ENCODE measurements at places on chromosomes 3 and 15. TPM values are rescaled to one million over a fixed set of nuclear protein-coding genes. Genes with fewer than 3 reads are reported as not detected.

- no peaks in the 10 kb centered on the region for H3K4me1 ChIP-seq
- H3K27ac ChIP-seq, result no peak overlapping the region
- H3K27me3 ChIP-seq, result no peaks in the 10 kb centered on the region
- H3K36me3 ChIP-seq, result no peaks in the 10 kb centered on the region
- H3K4me3 ChIP-seq, result no peak overlapping the region
Observed at GRCh38 chr3:113297287-113297686, 85.9 kb downstream of the BOC start.

GRCh38 chr15:52097180-52097579, 15.4 kb downstream of the BCL2L10 start:
- no peak overlapping the region for H3K27ac ChIP-seq
- DNase-seq, result no peak
- H3K36me3 ChIP-seq, result no peaks in the 10 kb centered on the region
- no peaks in the 10 kb centered on the region for H3K27me3 ChIP-seq
- no peak overlapping the region for H3K4me3 ChIP-seq
- peaks cover 18% of the 10 kb centered on the region for H3K4me1 ChIP-seq

GRCh38 chr3:175193815-175194518, 334.8 kb downstream of the NAALADL2 start:
- no peaks in the 10 kb centered on the region for H3K36me3 ChIP-seq
- H3K4me3 ChIP-seq, result no peak overlapping the region
- no peak for DNase-seq
- peaks cover 21% of the 10 kb centered on the region for H3K4me1 ChIP-seq
- no peaks in the 10 kb centered on the region for H3K27me3 ChIP-seq
- H3K27ac ChIP-seq, result no peak overlapping the region

DNA sequence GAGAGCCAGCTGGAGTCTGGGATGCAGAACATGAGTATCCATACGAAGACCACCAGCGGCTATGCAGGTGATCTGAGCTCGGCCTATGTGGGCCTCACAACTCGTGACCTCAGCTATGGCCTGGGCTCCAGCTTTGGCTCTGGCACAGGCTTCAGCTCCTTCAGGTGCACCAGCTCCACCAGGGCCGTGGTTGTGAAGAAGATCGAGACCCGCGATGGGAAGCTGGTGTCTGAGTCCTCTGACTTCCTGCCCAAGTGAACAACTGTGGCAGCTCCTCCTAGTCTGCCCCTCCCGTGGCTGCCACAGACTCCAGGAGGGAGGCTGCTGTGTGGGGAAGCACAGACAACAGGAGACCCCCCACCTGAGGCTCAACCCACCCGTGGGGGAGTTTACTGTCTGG, 3.6 kb upstream of the KPNA4 start:
- H3K27ac ChIP-seq, result no peak overlapping the region
- DNase-seq, result no peak
- peaks cover 3% of the 10 kb centered on the region for H3K4me1 ChIP-seq
- H3K36me3 ChIP-seq, result no peaks in the 10 kb centered on the region
- H3K4me3 ChIP-seq, result no peak overlapping the region

The PXK gene
- total RNA-seq, result 34.2 TPM

DNA sequence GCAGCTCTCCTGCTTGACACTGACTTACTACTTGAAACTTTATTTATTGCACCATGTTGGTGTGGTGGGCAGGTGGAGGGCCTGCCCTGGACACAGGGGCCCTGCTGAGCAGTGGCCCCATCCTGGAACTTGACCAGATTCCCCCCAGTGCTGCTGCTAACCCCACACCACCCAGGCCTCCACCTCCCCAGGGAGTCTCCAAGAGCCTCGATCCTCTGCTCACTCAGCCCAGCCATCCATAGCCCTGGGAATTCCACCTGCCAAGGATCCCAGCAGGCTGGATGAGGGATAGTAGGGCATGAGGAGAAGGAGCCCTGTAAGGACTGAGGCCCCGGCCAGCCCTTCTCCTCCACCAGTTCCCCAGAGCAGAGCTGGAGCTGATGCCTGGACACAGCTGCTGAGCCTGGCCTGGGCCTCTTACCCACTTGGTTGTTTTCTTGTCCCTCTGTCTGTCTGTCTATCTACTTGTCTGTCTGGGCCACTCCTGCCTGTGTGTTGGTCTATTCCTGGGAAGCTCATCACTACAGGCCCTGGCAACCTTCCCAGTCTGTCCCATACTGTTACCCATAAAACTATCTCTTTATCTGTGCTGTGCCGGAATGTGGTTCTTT, 2.8 kb downstream of the CHAC1 start:
- H3K36me3 ChIP-seq, result no peaks in the 10 kb centered on the region
- no peak overlapping the region for H3K4me3 ChIP-seq
- peak overlapping the region; percentile 91 for H3K27ac ChIP-seq

DNA sequence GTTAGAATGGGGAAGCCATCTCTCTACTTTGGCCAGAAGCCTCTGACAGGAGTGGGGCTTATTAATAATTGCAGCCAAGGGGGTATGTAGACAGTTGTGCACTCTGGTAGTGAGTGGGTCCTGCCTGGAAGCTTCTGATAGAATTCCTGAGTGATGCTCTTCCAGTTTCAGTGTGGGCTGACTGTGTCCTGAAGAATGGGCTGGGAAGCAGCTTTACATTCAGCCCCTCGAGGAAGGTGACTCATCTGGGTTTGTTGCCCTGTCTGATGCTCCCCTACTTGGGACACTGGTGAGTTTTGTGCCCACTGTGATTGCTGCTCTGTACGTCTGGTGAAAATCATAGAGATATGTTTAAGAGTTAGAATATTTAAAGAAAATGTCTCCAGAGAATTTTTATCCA, 444.7 kb upstream of the RBMS3 start:
- H3K4me3 ChIP-seq, result peak overlapping the region; percentile 63
- H3K4me1 ChIP-seq, result no peaks in the 10 kb centered on the region
- H3K27me3 ChIP-seq, result no peaks in the 10 kb centered on the region

DNA sequence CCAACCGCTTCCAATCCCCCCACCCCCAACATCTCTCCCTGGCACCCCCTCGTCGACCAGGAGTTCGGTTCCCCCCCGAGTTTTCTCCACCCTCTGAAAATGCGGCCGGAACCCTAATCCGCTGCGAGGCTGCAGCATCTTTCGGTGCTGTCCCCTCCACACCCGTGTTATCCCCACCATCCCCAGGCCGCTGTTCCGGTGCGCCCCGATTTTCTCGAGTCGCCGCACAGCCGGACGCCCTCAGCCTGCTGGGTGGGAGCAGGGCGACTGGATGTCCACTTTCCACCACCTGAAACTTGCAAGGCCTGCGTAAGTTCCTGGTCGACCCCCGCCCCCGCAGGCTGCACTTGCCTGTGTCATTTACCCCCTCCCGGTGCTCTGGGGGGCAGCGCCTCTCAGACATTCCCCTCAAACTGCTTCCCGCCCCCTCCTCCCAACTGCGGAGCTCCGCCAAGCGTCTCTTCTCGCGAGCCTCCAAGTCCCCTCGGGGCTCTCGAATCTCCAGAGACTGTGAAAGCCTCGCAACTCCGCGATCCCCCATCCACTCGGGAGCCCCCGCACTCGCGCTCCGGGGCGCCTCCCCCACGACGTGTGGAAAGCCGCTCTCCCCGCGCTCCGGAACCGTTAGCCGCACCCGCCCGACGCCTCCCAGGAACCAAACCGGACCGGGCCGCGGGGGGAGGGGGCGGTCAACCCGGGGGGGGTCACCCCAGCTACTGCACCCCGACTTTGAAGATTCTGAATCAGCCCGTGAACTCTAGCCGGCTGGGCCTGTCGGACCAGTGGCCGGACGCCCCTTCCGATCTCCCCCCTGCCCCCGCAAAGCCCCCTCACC, 566 bp downstream of the ETV5 start:
- DNase-seq, result no peak
- no peaks in the 10 kb centered on the region for H3K27me3 ChIP-seq
- peak overlapping the region; percentile 93 for H3K4me3 ChIP-seq
- H3K27ac ChIP-seq, result peak overlapping the region; percentile 77
- peaks cover 7% of the 10 kb centered on the region for H3K4me1 ChIP-seq

The TCF12 gene
- 107 TPM for total RNA-seq

The DAPK2 gene
- total RNA-seq, result 6.1 TPM

DNA sequence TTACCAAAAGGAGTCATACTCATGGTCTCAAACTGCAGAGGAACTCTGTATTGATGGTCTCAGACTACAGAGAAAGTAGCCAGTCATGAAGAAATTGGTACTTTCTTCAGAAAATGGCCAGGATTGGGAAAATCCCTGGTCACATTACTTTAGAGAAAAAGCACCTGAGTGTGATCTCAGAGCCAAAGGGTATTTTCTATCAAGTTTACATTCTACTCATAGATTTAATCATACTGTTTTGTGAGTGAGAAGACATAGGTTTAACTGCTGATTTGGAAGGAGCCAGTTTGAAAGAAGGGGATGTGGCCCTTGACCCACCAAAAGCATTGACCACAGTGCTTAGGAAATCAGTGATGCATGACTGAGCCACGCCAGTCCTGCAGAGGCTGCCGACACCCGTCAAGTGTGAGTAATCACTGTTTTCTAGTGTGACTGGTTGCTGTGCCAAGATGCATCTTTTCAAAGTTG, 203.6 kb downstream of the AKAP13 start:
- DNase-seq, result no peak
- no peaks in the 10 kb centered on the region for H3K27me3 ChIP-seq
- no peaks in the 10 kb centered on the region for H3K36me3 ChIP-seq
- peak overlapping the region; percentile 68 for H3K4me3 ChIP-seq

GRCh38 chr15:90234096-90234988, at the start of gene GDPGP1:
TSS of gene GDPGP1 (plus strand) at chr15:90234209. CDS start at chr15:90240909, 6,700 bp downstream.
- H3K4me3 ChIP-seq, result peak within 1 kb of the TSS; percentile 86
- DNase-seq, result no peak
- H3K36me3 ChIP-seq, result peaks cover 8% of the 10 kb centered on the region
- H3K27ac ChIP-seq, result peak within 1 kb of the TSS; percentile 92
- H3K4me1 ChIP-seq, result peaks cover 27% of the 10 kb centered on the region
- H3K27me3 ChIP-seq, result no peaks in the 10 kb centered on the region

The SH3GL3 gene
- 4.9 TPM for total RNA-seq

The CYP1A2 gene
- total RNA-seq, result not detected

DNA sequence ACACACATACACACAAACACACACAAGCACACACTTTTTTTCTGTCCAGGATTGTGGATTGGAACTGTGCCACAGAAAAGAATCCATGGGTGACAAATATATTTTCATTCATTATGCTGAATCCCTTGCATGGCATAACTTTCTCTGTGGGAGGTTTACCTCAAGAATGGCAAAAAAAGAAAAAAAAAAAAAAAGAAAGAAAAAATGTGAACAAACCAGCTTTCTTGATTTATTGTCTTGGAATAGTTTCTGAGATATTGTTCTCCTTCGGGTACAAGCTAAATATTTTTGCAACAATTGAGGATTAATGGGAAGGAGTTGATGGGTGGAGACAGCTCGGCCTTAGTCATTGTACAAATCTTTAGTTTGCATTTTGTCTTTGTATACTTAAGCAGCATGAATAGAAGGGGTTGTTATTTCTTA, 153.1 kb downstream of the GMNC start:
- no peaks in the 10 kb centered on the region for H3K27me3 ChIP-seq
- no peak overlapping the region for H3K27ac ChIP-seq
- H3K4me1 ChIP-seq, result no peaks in the 10 kb centered on the region
- no peak overlapping the region for H3K4me3 ChIP-seq

DNA sequence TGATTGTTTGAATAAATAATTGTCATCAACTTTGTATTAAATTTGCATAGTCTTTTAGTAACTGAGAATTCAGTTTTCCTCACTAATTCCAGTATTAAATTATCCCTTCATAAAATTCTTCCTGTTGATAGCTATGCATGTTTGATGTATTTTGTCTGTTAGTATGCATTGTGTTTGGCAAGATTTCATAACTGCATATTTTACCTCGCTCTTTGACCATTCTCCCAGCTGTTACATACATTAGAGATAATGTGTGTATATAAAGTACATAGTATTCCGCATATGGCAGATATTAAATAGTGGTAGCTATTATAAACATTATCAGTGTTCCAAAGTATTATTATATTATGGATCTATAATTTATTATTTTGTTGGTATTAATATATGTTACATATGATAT, 10.6 kb upstream of the NFKBIZ start:
- no peak for DNase-seq
- peaks cover 7% of the 10 kb centered on the region for H3K4me1 ChIP-seq
- H3K27me3 ChIP-seq, result no peaks in the 10 kb centered on the region
- no peak overlapping the region for H3K27ac ChIP-seq
- no peaks in the 10 kb centered on the region for H3K36me3 ChIP-seq

- no peak overlapping the region for H3K4me3 ChIP-seq
- no peak for DNase-seq
- H3K27me3 ChIP-seq, result no peaks in the 10 kb centered on the region
- H3K4me1 ChIP-seq, result peaks cover 17% of the 10 kb centered on the region
Observed at GRCh38 chr3:12991861-12992281, 81.4 kb downstream of the IQSEC1 start.

GRCh38 chr3:39751286-39751685, 58.1 kb upstream of the MYRIP start:
- H3K4me1 ChIP-seq, result no peaks in the 10 kb centered on the region
- H3K36me3 ChIP-seq, result no peaks in the 10 kb centered on the region
- no peak overlapping the region for H3K4me3 ChIP-seq

DNA sequence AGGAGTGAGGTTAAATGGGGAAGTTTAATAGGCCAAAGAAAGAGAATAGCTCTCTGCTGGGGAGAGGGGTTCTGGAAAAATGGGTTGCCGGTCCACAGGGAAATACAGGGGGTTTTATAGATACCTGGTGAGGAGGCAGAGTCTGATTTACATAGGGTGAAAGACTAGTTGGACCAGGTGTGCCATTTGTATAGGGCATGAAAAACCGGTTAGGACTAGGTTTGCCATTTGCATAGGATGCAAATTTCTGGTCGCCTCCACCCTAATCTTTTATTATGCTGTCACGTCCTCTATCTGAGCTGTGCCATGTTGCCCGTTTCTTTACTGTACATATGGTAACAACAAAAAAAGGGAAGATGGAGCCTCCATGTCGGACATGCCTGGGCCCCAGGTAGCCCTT, 960.1 kb downstream of the FHIT start:
- H3K27me3 ChIP-seq, result no peaks in the 10 kb centered on the region
- DNase-seq, result no peak
- no peak overlapping the region for H3K4me3 ChIP-seq
- H3K4me1 ChIP-seq, result peaks cover 3% of the 10 kb centered on the region

- H3K4me3 ChIP-seq, result no peak overlapping the region
- no peak overlapping the region for H3K27ac ChIP-seq
- DNase-seq, result no peak
- no peaks in the 10 kb centered on the region for H3K36me3 ChIP-seq
- H3K4me1 ChIP-seq, result no peaks in the 10 kb centered on the region
- no peaks in the 10 kb centered on the region for H3K27me3 ChIP-seq
Observed at GRCh38 chr15:43268111-43269105, 1.7 kb upstream of the TGM5 start.

The GPR27 gene
- 1.3 TPM for total RNA-seq

The RTP3 gene
- total RNA-seq, result not detected

- no peaks in the 10 kb centered on the region for H3K36me3 ChIP-seq
- H3K27ac ChIP-seq, result no peak overlapping the region
- no peak overlapping the region for H3K4me3 ChIP-seq
- no peak for DNase-seq
Observed at GRCh38 chr3:76552653-76553052, 487.2 kb upstream of the ROBO2 start.

DNA sequence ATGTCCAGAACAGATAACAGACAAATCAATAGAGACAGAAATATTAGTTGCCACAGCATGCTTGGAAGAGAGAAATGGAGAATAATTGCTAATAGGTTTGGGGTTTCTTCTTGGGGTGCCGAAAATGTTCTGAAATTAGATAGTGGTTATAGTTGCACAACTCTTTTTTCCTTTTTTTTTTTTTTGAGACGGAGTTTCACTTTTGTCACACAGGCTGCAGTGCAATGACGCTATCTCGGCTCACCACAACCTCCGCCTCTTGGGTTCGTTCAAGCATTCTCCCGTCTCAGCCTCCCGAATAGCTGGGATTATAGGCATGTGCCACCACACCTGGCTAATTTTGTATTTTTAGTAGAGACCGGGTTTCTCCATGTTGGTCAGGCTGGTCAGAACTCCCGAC, 163.3 kb downstream of the PLCH1 start:
- DNase-seq, result no peak
- no peak overlapping the region for H3K4me3 ChIP-seq
- no peak overlapping the region for H3K27ac ChIP-seq
- H3K4me1 ChIP-seq, result no peaks in the 10 kb centered on the region

The CRABP1 gene
- 5.1 TPM for total RNA-seq

The NT5DC2 gene
- total RNA-seq, result 47.6 TPM

All from thoracic aorta (tissue), 2 donors.